ENCODE measurements at places on chromosomes 5 and 9.

DNA sequence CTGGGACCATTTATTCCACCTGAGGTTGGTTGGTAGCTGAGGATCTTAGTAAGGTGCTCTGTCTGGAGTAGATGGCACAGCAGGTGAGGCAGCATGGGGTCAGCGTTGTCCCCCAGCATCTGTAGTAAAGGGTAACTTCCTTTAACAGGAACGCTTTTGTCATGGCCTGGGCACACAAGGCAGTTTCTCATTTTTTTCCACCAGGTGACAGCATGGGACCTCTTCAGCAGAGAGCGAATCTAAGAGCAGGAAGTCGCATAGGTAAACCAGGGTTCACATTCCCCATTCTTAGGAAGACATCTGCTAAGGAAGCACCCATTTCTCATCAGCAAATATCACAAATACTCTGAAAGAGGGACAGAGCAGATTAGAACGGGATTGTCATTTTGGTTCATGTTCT, 56.5 kb downstream of the GPR107 start:
- no peak for DNase-seq

- DNase-seq: no peak
These were observed 212.5 kb downstream of the DAB2IP start for GRCh38 chr9:121863955-121864354.

DNA sequence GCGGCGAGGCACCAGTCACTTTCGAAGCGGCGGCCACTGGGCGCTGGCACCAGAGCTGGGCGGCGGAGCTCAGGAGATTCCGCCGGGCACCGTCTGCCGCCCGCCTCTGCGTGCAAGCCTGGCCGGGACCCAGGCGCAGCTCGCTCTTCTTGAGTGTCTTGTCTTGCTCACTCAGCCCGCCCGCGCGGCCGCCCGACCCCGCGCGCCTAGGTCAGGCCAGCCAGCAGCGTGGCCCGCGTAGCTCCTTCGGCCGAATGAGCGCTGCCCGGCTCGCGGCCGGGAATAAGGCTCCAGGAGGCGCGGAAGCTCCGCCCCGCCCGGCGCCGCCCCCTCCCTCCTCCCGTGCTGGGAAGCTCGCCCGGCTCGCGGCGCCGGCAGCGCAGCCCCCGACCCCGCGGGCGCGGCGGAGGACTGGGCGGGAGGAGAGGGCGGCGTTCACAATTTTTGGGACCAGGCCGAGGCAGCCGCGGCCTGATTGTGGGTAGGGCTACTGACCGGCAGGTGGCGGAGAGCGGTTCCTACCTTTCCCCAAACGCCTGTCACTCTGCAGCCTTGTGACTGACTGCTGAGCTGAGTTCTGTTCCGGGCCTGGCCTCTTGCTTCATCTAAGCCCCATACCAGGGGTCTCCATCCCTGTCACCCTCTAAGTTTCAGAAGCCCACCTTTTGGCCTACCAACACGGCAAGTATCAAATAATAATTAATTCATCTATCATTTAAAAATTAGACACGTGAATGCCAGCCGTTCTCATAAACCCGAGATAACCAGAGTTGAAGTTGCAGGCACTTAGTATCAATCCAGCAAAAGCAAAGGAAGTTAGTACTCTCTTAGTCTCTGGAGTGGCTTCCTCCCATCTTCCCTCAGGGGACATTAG, at the start of gene HBEGF:
Gene HBEGF, minus strand, starts transcription at position 256 of the 874 bp plus-strand sequence. CDS start 275 bp downstream, outside the sequence.
- DNase-seq: peak; percentile 55

DNA sequence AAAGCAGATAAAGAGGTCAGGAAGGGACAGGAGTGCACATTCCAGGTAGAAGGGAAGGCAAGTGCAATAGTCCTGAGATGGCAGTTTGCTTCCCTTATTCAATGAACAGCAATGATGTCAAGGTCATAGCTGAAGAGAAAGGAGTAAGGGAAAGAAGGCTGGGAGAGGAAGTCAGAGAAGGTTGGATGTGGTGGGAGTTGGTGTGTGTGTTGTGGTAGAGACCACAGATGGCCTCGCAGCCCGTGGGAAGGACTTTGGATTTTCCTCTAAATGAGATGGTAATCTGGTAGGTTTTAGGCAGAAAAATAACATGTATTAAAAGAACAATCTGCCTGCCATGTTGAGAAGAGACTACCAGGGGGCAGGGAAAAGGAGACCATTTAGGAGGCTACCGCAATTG, 25.1 kb upstream of the LPAR1 start:
- DNase-seq: no peak

- DNase-seq: no peak
These were observed 7.5 kb downstream of the BRD9 start for GRCh38 chr5:885127-885442.

DNA sequence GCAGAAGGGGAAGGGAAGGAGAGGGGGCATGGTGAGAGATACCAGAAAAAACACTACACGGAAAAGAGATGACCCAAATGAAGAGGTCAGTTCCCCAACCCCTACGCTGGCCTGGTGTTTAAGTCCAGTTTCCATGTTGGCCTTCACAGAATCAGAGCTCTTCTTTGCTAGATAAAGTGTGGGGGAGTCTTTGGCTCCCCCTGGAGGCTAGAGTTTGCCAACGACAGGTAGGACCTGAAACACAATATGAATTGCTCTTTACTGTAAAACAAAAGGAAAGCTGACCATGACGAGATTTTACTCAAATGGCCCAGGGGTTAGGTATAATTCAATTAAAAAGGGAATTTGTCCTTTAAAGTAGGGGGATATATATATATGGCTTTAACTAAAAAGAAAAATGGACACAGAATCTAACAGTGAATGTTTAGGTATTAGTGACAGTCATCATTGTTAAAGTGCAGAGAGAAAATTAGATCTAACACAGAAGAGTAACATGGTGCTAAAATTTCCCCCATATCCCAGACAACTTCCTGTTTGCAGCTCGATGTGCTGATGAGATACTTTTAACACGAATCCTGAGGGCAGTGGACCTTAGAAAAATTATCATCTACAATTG, 92.0 kb downstream of the SV2C start:
- peak; percentile 27 for DNase-seq

GRCh38 chr5:150945486-150945885, 40.7 kb upstream of the ZNF300 start:
- no peak for DNase-seq

GRCh38 chr5:67677422-67677970, 480.9 kb upstream of the CD180 start:
- no peak for DNase-seq

DNA sequence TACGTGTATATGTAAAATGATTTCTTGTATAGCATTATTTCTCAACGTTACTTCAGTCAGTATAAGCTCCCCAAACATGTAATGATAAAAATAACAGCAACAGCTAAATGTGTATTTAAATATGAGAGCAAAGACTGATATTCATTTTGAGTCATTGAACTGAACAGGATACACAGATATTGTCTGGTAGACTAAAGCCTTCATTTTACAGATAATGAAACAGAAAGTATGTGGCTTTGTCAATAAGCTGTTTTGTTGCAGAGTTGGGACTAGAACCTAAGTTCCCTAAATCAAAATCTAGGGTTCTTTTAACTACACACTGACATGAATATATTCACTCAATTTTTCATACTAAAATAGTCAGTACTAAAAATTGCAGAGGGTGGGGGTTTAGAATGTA, 80.4 kb upstream of the MARCHF11 start:
- DNase-seq: no peak

- DNase-seq: no peak
These were observed 36.5 kb downstream of the KIF2A start for GRCh38 chr5:62342476-62342837.

GRCh38 chr5:109935833-109936490, 246.2 kb downstream of the MAN2A1 start:
- DNase-seq: no peak

DNA sequence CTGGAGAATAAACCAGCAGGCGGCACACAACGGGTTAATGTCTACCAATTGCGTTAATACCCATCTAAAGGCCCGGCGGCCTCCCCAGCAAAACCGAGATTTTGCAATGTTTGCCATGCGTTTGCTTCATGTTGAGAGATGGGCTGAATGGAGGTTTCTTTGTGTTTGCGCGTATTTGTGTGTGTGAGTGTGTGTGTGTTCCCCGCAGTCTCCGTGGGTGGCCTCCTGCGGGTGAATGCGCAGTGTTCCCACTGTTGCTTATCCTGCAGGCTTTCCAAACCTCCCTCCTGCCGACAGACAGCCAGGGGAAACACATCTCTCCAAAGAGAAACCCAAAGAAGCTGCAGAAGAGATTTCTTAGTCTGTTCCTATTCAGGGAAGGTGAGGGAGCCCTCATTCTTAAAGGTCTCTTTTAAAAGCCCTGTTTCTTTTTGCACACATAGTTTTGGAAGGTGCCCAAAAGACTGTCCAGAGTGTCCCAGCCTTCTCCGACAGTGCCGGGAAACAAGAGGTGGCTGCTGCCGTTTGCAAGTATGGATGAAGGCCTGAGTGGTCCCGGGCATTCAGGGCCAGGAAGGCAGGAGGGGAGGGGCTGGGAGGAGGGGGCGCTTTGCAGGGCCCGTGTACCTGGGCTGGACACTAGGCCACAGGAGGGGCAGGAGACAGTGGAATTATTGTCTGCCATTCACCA, 103.8 kb upstream of the ERCC6L2 start:
- DNase-seq: no peak

All from naive B cell (primary cell).